Neural progenitor cell (in vitro differentiated cells): ENCODE measurements at places on chromosomes 5 and 9. TPM values are rescaled to one million over a fixed set of nuclear protein-coding genes. Genes with fewer than 3 reads are reported as not detected.

The ZNF483 gene
- total RNA-seq: 26.9 and 30.7 TPM in 2 replicates

The PNPLA7 gene
- 0.13 and 0.31 TPM in 2 replicates for total RNA-seq

- H3K27ac ChIP-seq: no peak overlapping the region
- H3K27me3 ChIP-seq: peaks cover 17% of the 10 kb centered on the region
- H3K4me3 ChIP-seq: no peak overlapping the region
Measured at GRCh38 chr5:58462623-58463230, 2.8 kb upstream of the PLK2 start.

GRCh38 chr5:4001758-4002533 is 406.3 kb downstream of the IRX1 start:
- H3K4me1 ChIP-seq: no peaks in the 10 kb centered on the region
- H3K27ac ChIP-seq: no peak overlapping the region
- H3K4me3 ChIP-seq: no peak overlapping the region

GRCh38 chr9:115024925-115025535 is 92.9 kb downstream of the TNC start:
- peaks cover 10% of the 10 kb centered on the region for H3K4me1 ChIP-seq
- H3K36me3 ChIP-seq: no peaks in the 10 kb centered on the region
- peak overlapping the region; percentile 0 for H3K27ac ChIP-seq
- H3K4me3 ChIP-seq: no peak overlapping the region
- H3K27me3 ChIP-seq: no peaks in the 10 kb centered on the region
- peak; percentile 11 for DNase-seq

DNA sequence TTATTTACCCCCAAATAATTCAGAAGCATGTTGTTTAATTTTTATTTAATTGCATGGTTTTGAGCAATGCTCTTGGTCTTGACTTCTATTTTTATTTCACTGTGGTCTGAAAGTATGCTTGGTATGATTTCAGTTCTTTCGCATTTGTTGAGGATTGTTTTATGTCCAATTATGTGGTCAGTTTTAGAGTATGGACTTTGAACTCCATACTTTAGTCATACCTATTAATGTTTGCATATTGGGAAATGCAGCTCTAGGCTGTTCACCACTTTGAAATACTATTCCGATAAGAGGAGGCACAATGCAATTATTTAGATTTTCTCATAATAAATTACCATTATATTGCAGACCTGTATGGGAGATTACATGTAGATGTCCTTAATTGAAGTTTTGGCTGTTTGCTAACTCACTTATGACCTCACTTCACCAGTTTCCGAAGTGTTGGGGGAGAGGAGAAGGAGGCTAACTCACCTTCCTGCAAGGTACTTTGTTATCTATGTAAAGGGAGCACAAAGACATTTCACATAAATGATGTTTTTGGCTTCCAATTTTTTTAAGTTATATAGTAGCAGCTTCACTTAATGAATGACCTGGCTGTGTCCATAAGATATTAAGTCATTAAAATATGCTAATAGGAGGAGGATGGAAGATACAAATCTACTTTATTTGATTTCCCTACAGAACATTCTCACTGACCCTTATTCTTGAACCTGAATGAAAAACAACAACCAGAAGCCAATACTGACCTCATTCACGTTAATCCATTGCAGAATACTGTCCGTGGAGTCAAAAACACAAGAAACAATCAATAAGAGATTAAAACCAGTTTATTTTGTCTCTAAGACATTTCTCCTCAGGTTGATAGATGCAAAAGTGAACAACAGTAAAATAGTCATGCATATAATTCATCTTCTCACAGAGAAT is 970.3 kb upstream of the ARRDC3 start:
- H3K36me3 ChIP-seq: no peaks in the 10 kb centered on the region

DNA sequence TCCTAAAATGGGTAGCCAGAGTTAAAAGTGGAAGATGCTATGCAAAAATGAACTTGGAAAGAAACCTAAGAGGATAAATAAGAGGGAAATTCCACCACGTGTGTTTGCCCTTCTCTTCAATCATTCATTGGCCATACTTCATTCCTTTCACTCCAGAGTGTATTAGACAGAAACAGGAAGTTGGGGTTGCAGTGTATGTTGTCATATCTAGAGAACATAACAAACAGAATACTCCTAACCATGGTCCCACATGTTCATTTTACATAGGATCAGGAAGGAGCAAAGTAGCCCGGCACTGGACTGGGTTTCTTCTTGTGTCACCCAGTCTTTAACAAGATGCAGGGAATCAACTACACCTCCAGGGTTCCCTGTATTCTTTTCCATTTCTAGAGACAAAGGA is 7.6 kb upstream of the GPBP1 start:
- H3K27me3 ChIP-seq: no peaks in the 10 kb centered on the region
- H3K27ac ChIP-seq: no peak overlapping the region
- H3K4me3 ChIP-seq: no peak overlapping the region
- peaks cover 7% of the 10 kb centered on the region for H3K4me1 ChIP-seq

- no peaks in the 10 kb centered on the region for H3K36me3 ChIP-seq
- peaks cover 54% of the 10 kb centered on the region for H3K4me1 ChIP-seq
- H3K27ac ChIP-seq: no peak overlapping the region
- DNase-seq: peak; percentile 17
Measured at GRCh38 chr5:107772418-107773310, 101.9 kb upstream of the EFNA5 start.

- H3K4me3 ChIP-seq: no peak overlapping the region
- H3K27me3 ChIP-seq: no peaks in the 10 kb centered on the region
- H3K27ac ChIP-seq: no peak overlapping the region
- H3K36me3 ChIP-seq: no peaks in the 10 kb centered on the region
- H3K4me1 ChIP-seq: no peaks in the 10 kb centered on the region
Measured at GRCh38 chr5:23457780-23458179, 49.6 kb upstream of the PRDM9 start.
